ENCODE measurements at places on chromosomes 1 and 21. TPM values are rescaled to one million over a fixed set of nuclear protein-coding genes. Genes with fewer than 3 reads are reported as not detected.

KRTAP11-1 gene
- 0.73 TPM for total RNA-seq

RASSF5 gene
- 1.8 TPM for total RNA-seq

CACYBP gene
- 284 TPM for total RNA-seq

PGLYRP3 gene
- not detected for total RNA-seq

TSSK3 gene
- 1.1 TPM for total RNA-seq

VWA5B1 gene
- total RNA-seq, result not detected

SPRR1A gene
- not detected for total RNA-seq

TFB2M gene
- total RNA-seq, result 18.0 TPM

OVAAL gene
- not detected for total RNA-seq

F5 gene
- not detected for total RNA-seq

HSPA6 gene
- total RNA-seq, result under 0.01 TPM

S100B gene
- not detected for total RNA-seq

GUCA2B gene
- total RNA-seq, result not detected

THAP3 gene
- total RNA-seq, result 19.5 TPM

KISS1 gene
- total RNA-seq, result not detected

PTGS2 gene
- 7.6 TPM for total RNA-seq

ST6GALNAC5 gene
- total RNA-seq, result 0.39 TPM

PM20D1 gene
- total RNA-seq, result not detected

TMEM269 gene
- not detected for total RNA-seq

COL16A1 gene
- total RNA-seq, result 58.5 TPM

C1orf87 gene
- not detected for total RNA-seq

HPDL gene
- total RNA-seq, result 3.7 TPM

SLC37A1 gene
- 1.8 TPM for total RNA-seq

C1orf53 gene
- total RNA-seq, result 3.9 TPM

CLIC6 gene
- 0.73 TPM for total RNA-seq

DNAJC28 gene
- 0.39 TPM for total RNA-seq

BSND gene
- not detected for total RNA-seq

S100A7A gene
- not detected for total RNA-seq

BRINP3 gene
- under 0.01 TPM for total RNA-seq

LHX8 gene
- not detected for total RNA-seq

GSTM3 gene
- 37.5 TPM for total RNA-seq

OR10J1 gene
- not detected for total RNA-seq

CD58 gene
- 23.1 TPM for total RNA-seq

MEX3A gene
- 0.73 TPM for total RNA-seq

C1orf94 gene
- under 0.01 TPM for total RNA-seq

PRCC gene
- 17.3 TPM for total RNA-seq

EXO5 gene
- total RNA-seq, result 6.6 TPM

F3 gene
- total RNA-seq, result 29.0 TPM

ALX3 gene
- not detected for total RNA-seq

LRRC39 gene
- 0.37 TPM for total RNA-seq

FCRL5 gene
- total RNA-seq, result not detected

PROK1 gene
- total RNA-seq, result not detected

FLG gene
- total RNA-seq, result not detected

AMPD1 gene
- not detected for total RNA-seq

RHBG gene
- not detected for total RNA-seq

LCE1C gene
- not detected for total RNA-seq

NR1I3 gene
- not detected for total RNA-seq

ADAMTS1 gene
- 96.3 TPM for total RNA-seq

TEDDM1 gene
- total RNA-seq, result not detected

NOTCH2NLA gene
- 95.6 TPM for total RNA-seq

IL19 gene
- not detected for total RNA-seq
